Vagina (tissue), 2 donors: ENCODE measurements at places on chromosomes 16 and 17.

GRCh38 chr16:14101415-14101814 is 30.3 kb downstream of the MRTFB start:
- H3K27me3 ChIP-seq = no peaks in the 10 kb centered on the region
- no peak for DNase-seq
- peaks cover 68% of the 10 kb centered on the region for H3K4me1 ChIP-seq

DNA sequence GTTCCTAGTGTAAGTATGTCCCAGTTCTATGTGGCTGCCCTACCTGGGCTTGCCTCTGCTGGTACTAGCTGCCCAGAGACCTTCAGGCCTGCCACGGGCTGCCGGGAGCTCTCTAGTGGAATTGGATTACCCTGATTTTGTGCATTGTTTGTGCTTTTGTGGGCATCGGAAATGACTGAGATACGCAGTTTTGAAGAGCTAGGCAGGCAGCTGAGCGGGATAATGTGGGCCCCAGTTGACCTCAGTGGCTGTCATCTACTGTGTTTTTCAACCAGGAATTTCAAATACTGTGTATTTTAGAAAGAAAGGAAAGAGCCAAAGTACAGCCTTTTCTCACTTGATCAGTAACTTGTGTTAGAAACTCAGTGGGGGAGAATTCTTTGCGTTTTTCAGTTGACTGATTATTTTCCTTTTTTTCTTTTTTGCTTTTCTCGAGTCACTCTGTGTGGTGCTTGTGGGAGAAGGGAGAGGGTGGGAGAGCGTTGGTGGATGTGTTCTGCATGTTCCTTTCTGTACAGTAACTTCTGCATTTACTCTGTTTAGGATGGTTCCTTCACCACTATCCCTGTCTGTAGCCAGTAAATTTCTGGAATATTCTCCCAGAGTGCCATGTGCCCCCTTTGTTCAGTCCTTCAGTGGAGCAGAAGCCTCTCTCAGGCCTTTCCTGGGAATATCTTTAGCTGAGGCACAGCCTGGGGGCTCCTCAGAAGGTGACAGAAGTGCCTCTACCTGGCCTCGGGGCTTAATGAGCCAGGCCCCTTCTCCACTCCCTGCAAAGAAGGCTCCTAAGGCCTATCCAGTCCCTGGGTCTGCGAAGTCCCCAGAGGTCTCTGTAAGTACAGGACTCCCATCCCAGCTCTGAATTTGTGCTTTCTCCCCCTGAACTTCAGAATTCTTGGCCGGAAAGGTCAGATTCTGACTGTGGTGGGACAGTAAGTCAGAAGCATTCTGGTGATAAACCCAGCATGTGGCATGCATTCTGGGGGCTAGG is 15.0 kb upstream of the SLC12A3 start:
- no peak overlapping the region for H3K4me3 ChIP-seq
- H3K27ac ChIP-seq = peak overlapping the region; percentile 53
- DNase-seq = no peak
- peaks cover 29% of the 10 kb centered on the region for H3K4me1 ChIP-seq
- no peaks in the 10 kb centered on the region for H3K27me3 ChIP-seq

DNA sequence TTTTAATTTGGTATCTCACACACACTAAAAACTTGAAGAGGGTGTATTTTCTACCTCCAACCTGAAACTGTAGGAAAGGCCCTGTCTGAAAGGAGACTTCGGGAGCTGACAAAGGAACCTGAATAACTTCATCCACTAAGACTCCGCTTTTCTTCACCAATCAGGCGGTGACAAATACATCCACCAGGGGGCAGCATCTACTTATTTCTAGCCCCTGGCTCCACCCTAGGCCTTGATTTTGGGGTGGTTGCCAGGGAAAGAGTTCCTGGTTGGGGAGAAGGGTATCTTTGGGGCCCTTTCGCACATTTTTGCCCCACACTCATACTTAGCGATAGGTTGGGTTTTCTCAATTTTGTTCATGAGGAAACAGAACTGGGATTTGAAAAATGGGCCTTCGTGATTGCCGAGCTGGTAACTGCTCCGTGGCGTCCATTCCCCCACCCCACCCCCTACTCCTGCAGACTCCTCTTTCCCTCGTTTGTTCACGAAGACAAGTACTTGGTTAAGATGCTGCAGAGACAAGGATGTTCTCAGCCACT is 4.8 kb upstream of the ARL4D start:
- H3K4me1 ChIP-seq = peaks cover 14% of the 10 kb centered on the region
- peak overlapping the region; percentile 14 for H3K4me3 ChIP-seq
- peak overlapping the region; percentile 68 for H3K27ac ChIP-seq
- DNase-seq = no peak
- H3K36me3 ChIP-seq = no peaks in the 10 kb centered on the region

- H3K27me3 ChIP-seq = no peaks in the 10 kb centered on the region
- DNase-seq = no peak
- H3K36me3 ChIP-seq = no peaks in the 10 kb centered on the region
- H3K27ac ChIP-seq = no peak overlapping the region
- no peaks in the 10 kb centered on the region for H3K4me1 ChIP-seq
Measured at GRCh38 chr17:58811290-58811689, 55.6 kb downstream of the PPM1E start.

GRCh38 chr16:24027466-24027865 is 191.7 kb downstream of the PRKCB start:
- no peak overlapping the region for H3K27ac ChIP-seq
- H3K27me3 ChIP-seq = no peaks in the 10 kb centered on the region
- H3K4me3 ChIP-seq = no peak overlapping the region
- no peak for DNase-seq

DNA sequence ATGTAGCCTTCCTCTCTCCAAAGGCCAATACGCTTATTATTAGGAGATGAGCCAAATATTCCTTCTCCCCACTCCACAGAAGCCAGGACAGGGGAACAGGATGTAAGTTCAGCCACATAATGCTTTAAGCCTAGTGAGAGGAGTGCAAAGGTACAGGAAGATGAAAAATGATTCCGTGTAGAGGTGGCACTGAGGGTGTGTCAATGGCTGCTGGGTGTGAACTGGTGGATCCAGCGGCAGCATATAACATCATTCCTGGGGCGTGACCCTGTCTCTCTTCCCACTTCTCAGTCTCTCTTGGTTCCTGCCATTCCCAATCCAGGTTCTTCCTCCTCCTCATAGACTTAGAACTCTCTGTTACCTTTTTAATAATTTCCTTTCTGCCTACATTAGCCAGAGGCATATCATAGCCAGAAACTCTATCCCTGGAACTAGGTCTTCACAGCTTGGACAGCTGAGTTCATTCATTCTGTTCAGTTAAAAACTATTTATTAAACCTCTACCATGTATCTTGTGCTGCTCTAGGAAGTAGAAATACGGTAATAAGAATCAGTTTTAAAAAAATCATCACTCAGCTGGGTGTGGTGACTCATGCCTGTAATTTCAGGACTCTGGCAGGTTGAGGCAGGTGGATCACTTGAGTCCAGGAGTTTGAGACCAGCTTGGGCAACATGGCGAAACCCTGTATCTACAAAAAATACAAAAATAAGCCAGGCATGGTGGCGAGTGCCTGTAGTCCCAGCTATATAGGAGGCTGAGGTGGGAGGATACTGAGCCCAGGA is 58.0 kb upstream of the FAM20A start:
- peaks cover 19% of the 10 kb centered on the region for H3K4me1 ChIP-seq
- no peaks in the 10 kb centered on the region for H3K36me3 ChIP-seq
- no peak overlapping the region for H3K4me3 ChIP-seq
- H3K27me3 ChIP-seq = no peaks in the 10 kb centered on the region
- H3K27ac ChIP-seq = no peak overlapping the region
- DNase-seq = no peak

GRCh38 chr16:88008840-88009239 is 57.6 kb downstream of the BANP start:
- no peak overlapping the region for H3K4me3 ChIP-seq
- no peaks in the 10 kb centered on the region for H3K4me1 ChIP-seq
- no peak overlapping the region for H3K27ac ChIP-seq
- no peaks in the 10 kb centered on the region for H3K27me3 ChIP-seq
- DNase-seq = no peak

- H3K4me3 ChIP-seq = no peak overlapping the region
- H3K27me3 ChIP-seq = no peaks in the 10 kb centered on the region
- H3K36me3 ChIP-seq = no peaks in the 10 kb centered on the region
- no peak overlapping the region for H3K27ac ChIP-seq
- DNase-seq = no peak
Measured at GRCh38 chr16:4805231-4805630, 2.8 kb upstream of the ROGDI start.

- peaks cover 19% of the 10 kb centered on the region for H3K36me3 ChIP-seq
- no peaks in the 10 kb centered on the region for H3K27me3 ChIP-seq
- no peak for DNase-seq
Measured at GRCh38 chr16:70388006-70388680, 41.4 kb downstream of the DDX19A start.

DNA sequence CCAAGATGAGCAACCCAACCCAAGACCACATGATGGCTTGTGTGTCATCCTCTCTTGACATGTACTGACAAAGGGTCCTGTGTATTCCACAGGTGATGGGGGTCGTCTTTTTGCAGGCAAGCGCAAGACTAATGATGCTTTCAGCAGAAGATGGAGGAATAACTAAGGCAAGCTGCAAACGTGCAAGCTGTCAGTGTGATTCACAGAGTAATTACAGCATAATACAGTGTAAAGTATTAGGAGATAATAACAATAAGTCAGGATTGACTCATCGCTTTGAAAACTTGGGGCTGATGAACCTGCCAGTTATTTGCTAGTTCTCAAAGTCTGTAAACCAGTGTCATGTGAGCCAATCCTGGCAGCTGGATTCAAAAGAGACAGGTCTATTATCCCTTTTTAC is 41.6 kb upstream of the ASIC2 start:
- no peaks in the 10 kb centered on the region for H3K36me3 ChIP-seq
- DNase-seq = no peak
- H3K27me3 ChIP-seq = no peaks in the 10 kb centered on the region

GRCh38 chr17:79019632-79020584 is 4.1 kb upstream of the C1QTNF1 start:
- H3K27me3 ChIP-seq = no peaks in the 10 kb centered on the region
- H3K4me1 ChIP-seq = peaks cover 36% of the 10 kb centered on the region
- peak overlapping the region; percentile 15 for H3K4me3 ChIP-seq
- H3K27ac ChIP-seq = peak overlapping the region; percentile 78
- no peaks in the 10 kb centered on the region for H3K36me3 ChIP-seq
- DNase-seq = no peak

GRCh38 chr16:1291576-1291974 is 17.9 kb upstream of the UBE2I start:
- H3K27me3 ChIP-seq = peaks cover 8% of the 10 kb centered on the region
- H3K4me1 ChIP-seq = no peaks in the 10 kb centered on the region
- no peak overlapping the region for H3K4me3 ChIP-seq
- DNase-seq = no peak
- no peaks in the 10 kb centered on the region for H3K36me3 ChIP-seq
- no peak overlapping the region for H3K27ac ChIP-seq

GRCh38 chr17:73747221-73748002 is 103.2 kb upstream of the SDK2 start:
- no peak for DNase-seq
- no peaks in the 10 kb centered on the region for H3K27me3 ChIP-seq
- no peak overlapping the region for H3K4me3 ChIP-seq
- no peaks in the 10 kb centered on the region for H3K4me1 ChIP-seq
- H3K36me3 ChIP-seq = no peaks in the 10 kb centered on the region

DNA sequence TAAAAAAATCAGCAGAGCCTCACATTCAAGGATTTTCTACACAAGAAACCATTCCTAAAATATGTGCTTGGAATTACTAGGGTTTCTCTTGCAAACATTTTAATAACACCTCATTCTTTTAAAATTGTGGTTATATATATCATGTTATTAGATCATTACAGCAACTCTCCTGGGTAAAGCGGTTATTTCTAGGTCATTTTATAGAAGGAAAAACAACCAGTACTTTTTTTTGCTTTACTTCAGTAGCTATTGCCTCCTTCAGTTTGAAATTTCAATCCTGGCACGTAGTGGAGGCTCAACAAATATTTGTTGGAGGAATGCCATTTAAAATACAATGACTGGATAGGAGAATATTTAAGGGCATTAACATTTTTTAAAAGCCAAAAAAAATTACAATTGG is 220.6 kb downstream of the CDRT15L2 start:
- DNase-seq = no peak
- H3K36me3 ChIP-seq = no peaks in the 10 kb centered on the region
- no peaks in the 10 kb centered on the region for H3K4me1 ChIP-seq
- H3K4me3 ChIP-seq = no peak overlapping the region

DNA sequence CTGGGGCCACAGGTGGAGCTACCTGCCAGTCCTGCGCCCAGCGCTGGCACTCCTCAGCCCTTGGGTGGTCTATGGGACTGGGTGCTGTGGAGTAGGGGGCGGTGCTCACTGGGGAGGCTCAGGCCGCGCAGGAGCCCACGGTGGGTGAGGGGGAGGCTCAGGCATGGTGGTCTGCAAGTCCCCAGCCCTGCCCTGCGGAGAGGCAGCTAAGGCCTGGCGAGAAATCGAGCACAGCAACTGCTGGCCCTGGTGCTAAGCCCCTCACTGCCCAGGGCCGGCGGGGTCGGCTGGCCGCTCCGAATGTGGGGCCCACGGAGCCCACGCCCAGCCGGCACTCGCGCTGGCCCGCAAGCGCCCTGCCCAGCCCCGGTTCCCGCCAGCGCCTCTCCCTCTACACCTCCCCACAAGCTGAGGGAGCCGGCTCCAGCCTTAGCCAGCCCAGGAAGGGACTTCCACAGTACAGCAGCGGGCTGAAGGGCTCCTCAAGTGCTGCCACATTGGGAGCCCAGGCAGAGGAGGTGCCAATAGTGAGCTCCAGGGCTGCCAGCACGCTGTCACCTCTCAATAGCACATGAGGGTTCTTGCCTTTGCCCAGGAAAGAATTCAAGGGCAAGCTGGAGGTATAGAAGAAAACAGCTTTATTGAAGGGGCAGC is 11.0 kb upstream of the EEF2KMT start:
- DNase-seq = no peak
- no peak overlapping the region for H3K4me3 ChIP-seq
- H3K4me1 ChIP-seq = no peaks in the 10 kb centered on the region
- no peaks in the 10 kb centered on the region for H3K27me3 ChIP-seq
